Fibroblast of skin of left quadriceps (primary cell): ENCODE measurements at places on chromosomes 13 and 19.

- no peak for DNase-seq
Observed at GRCh38 chr19:45826934-45827333, 11.8 kb upstream of the RSPH6A start.

DNA sequence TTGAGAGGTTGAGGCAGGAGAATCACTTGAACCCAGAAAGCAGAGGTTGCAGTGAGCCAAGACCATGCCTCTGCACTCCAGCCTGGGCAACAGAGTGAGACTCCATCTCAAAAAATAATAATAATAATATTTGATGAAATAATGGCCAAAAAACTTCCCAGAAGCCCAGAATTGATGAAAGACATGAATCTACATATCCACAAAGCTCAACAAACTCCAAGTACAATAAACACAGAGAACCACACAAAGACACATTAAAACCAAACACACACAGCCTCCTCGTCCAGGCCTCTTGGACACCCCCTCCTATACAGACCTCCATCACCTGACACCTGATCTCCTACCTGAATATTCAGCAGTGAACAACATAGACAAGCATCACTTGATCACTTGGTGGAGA, 3.2 kb upstream of the SYDE1 start:
- DNase-seq = no peak

DNA sequence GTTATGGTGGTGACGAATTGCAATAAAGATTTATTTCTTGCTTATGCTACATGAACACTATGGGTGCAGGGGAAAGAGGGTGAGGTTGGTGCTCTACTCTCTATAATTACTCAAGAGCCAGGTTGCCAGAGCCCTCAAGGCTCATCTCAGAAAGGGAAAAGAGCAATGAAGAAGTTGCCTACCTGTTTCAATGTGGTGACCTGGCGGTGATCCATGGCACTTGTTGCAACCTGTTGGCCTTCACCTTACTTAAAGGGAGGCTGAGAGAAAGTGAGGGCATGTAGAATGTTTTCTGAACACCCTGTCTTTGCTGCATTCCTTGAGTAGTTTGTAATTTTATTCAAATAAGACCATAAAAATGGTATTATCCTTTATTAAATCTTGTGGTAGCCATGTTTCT, 394.4 kb downstream of the GPC6 start:
- no peak for DNase-seq

DNA sequence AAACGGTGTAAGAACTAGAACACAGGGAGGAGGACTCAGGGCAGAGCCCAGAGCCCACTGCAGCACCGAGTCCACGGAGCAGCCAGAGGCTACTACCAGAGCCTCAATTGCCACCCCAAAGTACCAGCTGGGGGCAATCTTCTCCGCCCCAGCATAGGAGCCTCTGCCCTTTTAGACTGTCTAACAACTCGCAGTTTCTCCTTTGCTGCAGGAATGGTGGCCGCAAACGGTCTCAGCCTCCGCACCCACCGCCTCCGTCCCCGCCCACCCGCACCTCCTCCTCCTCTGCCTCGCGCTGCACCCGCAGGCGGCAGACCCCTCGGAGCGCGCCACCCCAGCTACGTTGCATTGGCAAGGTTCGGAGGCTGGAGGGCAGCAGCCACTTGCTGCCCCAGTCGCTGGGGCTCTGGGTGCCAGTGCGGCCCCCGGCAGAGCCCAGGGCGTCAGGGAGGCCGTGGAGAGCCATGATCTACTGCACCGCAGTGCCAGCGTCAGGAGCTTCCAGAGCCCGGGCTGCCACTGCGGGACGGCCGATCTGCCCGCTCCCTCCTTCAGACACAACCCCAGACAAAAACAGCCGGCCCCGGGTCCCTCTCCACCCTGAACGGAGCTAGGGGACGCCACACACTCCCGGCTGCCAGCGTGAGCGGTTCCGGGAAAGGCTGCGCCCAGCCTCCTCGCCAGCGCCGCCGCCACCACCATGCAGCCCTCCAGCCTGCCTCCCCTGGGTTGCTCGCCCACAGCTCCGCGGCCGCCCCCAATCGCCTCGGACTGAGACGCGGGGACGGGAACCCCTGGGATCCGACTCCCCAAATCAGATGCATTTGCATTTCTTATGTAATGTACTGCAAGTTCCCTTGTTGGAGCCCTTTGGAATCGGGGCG, 1.8 kb downstream of the FGF14 start:
- no peak for DNase-seq

DNA sequence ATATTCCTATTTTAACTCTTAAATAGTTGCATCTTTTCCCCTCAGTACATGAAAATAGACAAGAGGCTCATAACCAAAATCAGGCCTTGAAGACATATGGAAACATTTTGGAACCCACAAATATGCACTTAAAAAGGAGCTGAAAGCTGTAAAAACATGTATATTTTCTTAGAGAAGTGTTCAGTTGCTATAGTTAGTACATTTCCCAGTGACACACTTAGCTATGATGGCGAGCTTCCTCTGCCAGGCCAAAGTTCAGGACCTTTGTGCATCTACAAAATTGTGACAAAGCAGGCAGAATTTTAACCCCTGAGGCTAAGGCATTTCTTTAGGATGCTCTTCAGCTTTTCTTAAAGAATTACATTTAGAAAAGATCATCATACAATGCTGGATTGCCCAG, 54.5 kb downstream of the RCBTB2 start:
- DNase-seq = peak; percentile 45

DNA sequence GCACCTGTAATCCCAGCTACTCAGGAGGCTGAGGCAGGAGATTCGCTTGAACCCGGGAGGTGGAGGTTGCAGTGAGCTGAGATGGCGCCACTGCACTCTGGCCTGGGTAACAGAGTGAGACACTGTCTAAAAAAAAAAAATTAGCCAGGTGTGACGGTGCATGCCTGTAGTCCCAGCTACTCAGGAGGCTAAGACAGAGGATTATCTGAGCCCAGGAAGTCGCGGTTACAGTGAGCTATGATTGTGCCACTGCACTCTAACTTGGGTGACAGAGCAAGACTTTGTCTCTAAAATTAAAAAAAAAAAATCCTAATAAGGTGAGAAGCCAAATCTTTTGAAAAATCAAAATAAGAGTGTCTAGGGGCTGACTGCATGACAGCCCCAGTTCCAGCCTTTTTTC, 9.7 kb upstream of the CEBPA start:
- no peak for DNase-seq

DNA sequence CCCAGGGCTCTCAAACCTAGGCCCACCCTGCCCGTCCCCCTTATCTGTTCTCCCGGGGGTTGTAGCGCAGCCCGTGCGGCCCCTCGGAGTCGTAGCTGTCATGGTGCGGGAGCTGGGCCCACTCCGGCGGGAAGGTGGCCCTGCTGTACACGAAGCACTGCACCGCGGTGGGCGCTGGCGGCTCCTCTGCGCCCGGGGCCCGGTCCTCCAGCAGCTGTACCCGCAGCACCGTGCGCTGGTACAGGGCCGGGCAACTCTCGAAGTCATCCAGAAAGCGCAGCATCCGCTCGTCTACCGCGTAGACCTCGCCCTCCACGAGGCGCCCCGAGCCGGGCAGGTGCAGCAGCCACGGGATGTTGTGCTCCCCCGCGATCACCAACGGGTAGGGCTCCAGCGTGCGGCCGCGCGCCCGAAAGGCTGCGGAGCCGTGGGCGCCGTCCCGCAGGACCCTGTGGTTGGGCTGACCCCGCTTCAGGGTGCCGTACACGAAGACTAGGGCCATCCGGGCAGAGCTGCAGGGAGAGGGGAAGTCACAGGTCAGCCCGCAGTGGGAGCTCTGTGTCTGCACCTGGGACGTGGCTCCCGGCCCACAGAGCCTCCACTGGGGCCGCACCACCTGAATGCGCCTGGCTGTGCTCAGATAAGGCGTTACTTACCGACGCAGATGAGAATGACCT, 56.4 kb downstream of the GGACT start:
- no peak for DNase-seq

DNA sequence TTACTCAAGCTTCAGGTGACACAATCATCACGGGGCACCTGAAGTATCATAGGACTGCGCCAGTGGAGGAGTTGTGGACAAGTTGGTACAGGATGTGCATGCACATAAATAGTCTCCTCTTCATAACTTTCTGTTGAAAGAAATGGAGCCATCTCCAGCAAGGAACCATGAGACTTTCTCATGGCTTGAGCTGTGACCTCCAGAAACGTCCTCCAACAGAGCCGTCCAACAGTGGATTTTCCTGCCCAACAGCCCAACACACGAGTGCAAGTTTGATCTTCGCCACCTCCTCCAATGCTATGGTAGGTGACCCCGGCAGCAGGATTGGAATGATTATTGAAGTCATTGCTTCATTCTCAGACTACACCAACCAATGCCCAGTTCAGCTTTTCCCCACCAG, 105.1 kb upstream of the ZNF507 start:
- DNase-seq = no peak

- no peak for DNase-seq
Observed at GRCh38 chr19:32012886-32013631, 332.4 kb upstream of the ZNF507 start.

- no peak for DNase-seq
Observed at GRCh38 chr19:57537953-57538547, 10.9 kb downstream of the ZNF549 start.

DNA sequence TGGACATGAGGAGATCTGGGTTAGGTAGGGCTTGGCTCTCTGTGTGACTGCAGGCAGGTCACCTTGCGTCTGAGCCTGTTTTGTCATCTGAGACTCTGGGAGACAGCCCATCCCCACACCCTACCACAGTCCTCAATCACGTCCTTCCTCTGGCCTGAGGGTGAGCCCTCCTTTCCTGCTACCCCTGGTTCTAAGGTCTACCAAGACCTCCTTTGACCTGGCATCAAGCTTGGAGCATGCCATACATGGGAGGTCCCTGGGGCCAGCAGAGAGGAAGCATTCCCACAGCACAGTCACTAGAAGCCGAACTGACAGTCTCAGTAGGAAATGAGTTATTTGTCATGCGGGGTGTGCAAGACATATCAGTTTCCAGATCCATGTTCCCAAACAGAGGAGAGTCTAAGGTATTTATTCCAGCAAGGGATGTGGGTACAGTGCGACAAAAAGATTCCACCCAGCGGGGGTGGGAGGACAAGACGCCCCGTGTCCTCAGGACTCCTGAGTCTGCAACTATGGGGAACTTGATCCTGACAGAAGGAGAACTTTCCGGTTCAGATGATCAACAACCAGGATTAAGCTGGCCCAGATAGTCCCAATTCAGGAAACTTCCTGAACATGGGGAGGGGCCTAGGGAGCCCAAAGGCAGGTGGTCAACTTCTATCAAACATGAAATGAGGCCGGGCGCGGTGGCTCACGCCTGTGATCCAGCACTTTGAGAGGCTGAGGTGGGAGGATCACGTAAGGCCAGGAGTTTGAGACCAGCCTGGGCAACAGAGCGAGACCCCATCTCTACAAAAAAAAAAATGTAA, 9.5 kb downstream of the ARRDC2 start:
- no peak for DNase-seq

DNA sequence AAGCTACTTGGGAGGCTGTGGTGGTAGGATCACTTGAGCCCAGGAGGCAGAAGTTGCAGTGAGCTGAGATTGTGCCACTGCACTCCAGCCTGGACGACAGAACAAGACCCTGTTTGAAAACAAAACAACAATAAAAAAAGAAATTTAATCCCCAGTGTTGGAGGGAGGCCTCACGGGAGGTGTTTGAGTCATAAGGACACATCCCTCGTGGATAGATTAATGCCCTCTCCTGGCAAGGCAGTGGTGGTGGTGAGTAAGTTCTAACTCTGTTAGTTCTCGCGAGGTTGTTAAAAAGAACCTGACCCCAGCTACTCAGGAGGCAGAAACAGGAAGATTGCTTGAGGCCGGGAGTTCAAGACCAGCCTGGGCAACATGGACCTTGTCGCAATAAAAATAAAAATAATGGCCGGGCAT, 27.6 kb upstream of the SIN3B start:
- no peak for DNase-seq

DNA sequence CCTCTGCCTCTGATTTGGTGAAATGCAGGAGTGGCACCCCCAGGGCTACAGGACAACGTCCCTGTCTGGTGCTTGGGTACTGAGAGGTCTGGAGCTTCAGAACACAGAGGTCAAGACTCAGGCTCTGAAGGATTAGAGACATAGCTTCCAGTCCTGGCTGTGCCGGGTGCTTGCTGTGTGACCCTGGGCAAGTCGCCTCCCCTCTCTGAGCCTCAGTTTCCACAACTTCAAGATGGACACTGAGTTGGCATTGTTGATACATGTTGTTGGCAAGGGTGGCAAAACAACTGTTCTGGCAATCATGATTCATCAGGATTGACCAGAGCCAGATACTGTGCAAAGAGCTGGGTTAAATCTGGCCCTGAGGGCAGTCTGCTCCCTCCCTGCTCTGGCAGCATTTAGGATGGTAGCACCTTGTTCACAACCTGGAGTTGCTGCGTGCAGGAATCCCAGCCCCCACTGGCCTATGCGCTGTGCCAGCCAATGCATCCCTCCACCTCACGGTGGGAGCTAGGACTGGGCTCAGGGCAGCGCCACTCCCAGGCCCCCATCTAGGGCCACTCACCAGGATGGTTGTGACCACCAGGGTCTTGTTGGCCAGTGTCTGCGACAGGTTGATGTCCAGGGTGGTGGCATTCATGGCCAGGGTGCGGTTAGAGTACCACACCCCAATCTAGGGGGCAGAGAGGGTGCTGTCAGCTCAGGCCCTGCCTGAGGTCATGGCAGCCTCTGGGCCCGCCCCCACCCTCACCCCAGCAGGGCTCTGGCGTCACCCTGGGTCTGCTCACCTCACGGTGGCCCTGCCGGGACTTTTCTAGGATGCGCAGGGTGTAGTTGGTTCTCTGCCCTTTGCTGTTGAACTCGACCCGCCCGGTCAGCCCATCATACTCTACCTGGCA, 16.7 kb downstream of the GRIK5 start:
- DNase-seq = no peak

DNA sequence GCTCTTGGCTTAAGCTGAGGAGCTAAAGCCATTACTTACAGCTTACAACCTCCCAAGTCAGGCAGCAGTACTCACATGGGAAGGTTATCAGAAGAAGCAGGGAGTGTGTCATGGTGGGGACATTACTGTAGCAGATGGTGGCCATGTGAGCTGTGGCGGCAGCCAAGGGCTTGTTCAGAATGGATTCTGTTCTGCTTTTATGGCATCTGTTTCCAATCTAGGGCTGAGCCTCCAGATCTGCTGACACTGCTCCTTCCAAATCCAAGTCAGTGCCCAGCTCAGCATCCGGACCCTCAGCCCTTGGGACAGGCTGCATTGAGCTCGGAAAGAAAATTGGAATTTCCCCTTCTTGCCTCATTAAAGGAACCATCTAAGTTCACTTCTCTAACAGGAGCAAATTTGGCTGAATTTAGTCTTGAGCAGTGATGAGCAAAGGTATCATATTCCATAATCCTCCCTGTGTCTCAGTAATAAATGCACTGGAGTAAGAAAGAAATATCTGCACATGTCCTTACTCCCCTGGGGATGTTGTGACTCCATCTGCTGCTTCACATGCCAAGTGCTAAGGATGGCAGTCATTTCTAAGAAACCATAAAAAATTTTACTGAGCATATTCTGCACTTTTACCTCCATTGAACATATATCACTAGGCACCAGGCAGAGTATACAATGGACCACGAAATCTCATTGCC, 73.9 kb downstream of the KCTD12 start:
- no peak for DNase-seq

GRCh38 chr19:19538785-19539166, 711 bp downstream of the CILP2 start:
- DNase-seq = no peak

- no peak for DNase-seq
Observed at GRCh38 chr13:80547885-80548825, 207.2 kb upstream of the SPRY2 start.

- DNase-seq = no peak
Observed at GRCh38 chr19:51676566-51677083, 16.5 kb upstream of the SPACA6 start.
